ENCODE measurements at places on chromosomes 2 and 18.

GRCh38 chr2:166125557-166125956 is 2.3 kb downstream of the SCN1A start:
- peaks cover 4% of the 10 kb centered on the region for H3K4me1 ChIP-seq
- no peak for DNase-seq
- H3K27ac ChIP-seq, result no peak overlapping the region
- no peak overlapping the region for H3K4me3 ChIP-seq
- no peaks in the 10 kb centered on the region for H3K36me3 ChIP-seq

DNA sequence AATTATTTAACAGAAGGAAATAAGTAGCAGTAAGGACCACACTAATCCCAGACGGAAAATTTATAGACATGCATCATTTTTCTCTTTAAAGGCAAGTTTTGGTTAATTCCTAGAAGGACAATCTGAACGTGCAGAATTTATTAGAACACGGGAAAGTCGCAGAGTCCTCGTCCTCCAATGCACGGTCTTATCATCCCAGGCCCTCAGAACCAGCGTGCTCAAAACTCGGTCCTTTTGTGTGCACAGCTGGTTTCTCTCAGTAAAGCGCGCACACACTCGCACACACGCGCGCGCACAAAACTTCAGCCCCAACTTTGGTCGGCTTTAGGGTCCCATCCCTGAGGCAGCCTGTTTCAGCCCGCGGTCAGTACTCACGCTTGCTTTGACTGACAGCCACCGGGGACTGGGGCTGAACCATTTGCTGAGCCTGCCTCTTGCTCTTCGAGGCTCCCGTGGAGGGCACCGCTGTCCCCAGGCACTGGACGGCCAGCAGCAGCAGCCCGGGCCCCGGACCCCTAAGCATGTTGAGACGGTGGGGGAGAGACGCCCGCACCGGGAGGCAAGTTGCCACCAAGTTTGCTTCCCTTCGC is 493 bp downstream of the FN1 start:
- H3K36me3 ChIP-seq, result no peaks in the 10 kb centered on the region
- DNase-seq, result no peak
- no peak overlapping the region for H3K27ac ChIP-seq
- peak overlapping the region; percentile 71 for H3K4me3 ChIP-seq
- H3K27me3 ChIP-seq, result peaks cover 79% of the 10 kb centered on the region
- peaks cover 19% of the 10 kb centered on the region for H3K4me1 ChIP-seq

GRCh38 chr2:11863513-11864328 is 117.3 kb downstream of the LPIN1 start:
- peaks cover 4% of the 10 kb centered on the region for H3K36me3 ChIP-seq
- no peaks in the 10 kb centered on the region for H3K27me3 ChIP-seq
- no peak overlapping the region for H3K27ac ChIP-seq
- peak overlapping the region; percentile 23 for H3K4me3 ChIP-seq
- peaks cover 8% of the 10 kb centered on the region for H3K4me1 ChIP-seq
- peak; percentile 66 for DNase-seq

GRCh38 chr2:181724662-181725061 is 44.3 kb upstream of the NEUROD1 start:
- no peaks in the 10 kb centered on the region for H3K4me1 ChIP-seq
- no peak overlapping the region for H3K4me3 ChIP-seq
- no peaks in the 10 kb centered on the region for H3K36me3 ChIP-seq
- H3K27ac ChIP-seq, result no peak overlapping the region
- DNase-seq, result no peak
- peaks cover 46% of the 10 kb centered on the region for H3K27me3 ChIP-seq

GRCh38 chr2:78940998-78941397 is 84.5 kb upstream of the REG3G start:
- no peak for DNase-seq
- H3K4me3 ChIP-seq, result no peak overlapping the region
- H3K27me3 ChIP-seq, result no peaks in the 10 kb centered on the region
- H3K27ac ChIP-seq, result no peak overlapping the region
- H3K36me3 ChIP-seq, result no peaks in the 10 kb centered on the region

DNA sequence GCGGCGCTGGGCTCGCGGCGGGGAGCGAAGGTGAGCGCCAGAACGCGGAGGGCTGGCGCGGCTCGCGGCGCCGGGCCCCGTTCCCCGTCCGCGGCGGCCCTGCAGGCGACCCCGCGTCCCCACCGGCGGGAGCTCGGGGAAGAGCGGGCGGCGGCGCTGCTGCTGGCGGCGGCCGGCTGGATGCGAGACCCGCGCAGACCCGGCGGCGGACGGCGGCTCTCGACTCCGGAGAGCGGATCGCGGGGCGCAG is 213 bp downstream of the DOK6 start:
- H3K4me1 ChIP-seq, result peaks cover 13% of the 10 kb centered on the region
- H3K27me3 ChIP-seq, result peaks cover 75% of the 10 kb centered on the region
- H3K36me3 ChIP-seq, result no peaks in the 10 kb centered on the region
- no peak for DNase-seq
- no peak overlapping the region for H3K27ac ChIP-seq

GRCh38 chr2:239724851-239725550 is 300.1 kb downstream of the NDUFA10 start:
- no peak overlapping the region for H3K4me3 ChIP-seq
- peaks cover 1% of the 10 kb centered on the region for H3K4me1 ChIP-seq
- DNase-seq, result no peak
- H3K27me3 ChIP-seq, result no peaks in the 10 kb centered on the region
- no peak overlapping the region for H3K27ac ChIP-seq
- no peaks in the 10 kb centered on the region for H3K36me3 ChIP-seq

GRCh38 chr2:219851801-219852481 is 224.5 kb downstream of the SLC4A3 start:
- H3K27ac ChIP-seq, result no peak overlapping the region
- H3K36me3 ChIP-seq, result peaks cover 3% of the 10 kb centered on the region
- peaks cover 28% of the 10 kb centered on the region for H3K27me3 ChIP-seq
- no peaks in the 10 kb centered on the region for H3K4me1 ChIP-seq
- H3K4me3 ChIP-seq, result no peak overlapping the region
- no peak for DNase-seq

DNA sequence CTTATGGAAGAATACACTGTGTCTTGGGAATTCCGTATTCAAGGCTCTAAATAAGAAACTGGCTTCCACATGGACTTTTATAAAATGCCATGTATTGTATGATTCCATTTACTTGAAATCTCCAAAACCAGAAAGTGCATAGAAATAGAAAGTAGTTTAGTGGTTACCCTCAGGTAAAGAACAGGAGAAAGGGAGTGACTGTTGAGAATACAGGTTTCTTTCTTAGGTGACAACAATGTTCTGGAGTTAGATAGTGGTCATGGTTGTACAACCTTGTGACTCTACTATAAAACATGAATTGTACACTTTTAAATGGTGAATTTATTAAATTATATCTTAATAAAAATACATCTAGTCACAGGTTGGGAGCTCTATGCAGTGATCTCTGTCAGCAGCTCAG is 481.8 kb downstream of the SPAG16 start:
- H3K27me3 ChIP-seq, result no peaks in the 10 kb centered on the region
- no peak overlapping the region for H3K27ac ChIP-seq
- H3K4me3 ChIP-seq, result no peak overlapping the region
- DNase-seq, result no peak
- H3K36me3 ChIP-seq, result no peaks in the 10 kb centered on the region

DNA sequence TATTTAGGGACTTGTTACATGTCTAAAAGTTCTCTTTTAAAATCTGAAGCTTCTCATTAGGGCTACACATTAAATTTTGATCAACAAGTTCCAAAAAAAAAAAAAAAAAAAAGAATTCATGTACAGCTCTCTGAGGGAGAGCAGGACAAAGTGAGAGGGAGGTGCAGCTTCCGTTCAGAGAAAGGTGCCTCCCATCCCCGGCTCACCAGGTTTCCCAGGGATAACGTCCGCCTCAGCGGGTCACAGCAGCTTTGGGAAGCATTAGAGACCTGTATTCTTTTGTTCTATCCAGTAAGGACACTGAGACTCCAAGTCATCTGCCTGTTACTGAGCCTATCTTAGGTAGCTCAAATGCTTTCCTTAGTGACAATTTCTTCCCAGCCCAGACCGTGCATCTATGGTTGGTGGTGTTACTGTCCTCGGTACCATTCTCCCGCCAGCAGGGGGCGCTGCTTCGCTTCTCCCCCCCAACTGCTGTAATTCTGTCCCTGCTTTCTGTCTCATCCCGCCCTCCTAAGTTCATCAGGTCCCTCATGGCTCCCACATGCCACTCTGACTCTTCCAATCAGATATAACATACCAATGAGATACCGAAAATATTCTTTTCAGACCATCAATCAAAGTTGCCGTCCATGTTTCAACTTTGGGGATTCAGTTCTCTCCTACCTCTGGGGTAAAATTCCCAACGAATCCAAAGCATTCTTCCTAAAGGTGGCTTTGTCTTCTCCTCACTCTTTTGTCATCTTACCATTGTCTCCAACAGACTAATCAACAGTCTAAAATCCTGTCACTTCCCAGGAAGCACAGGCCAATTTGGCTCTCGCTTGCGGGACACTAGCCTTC is 466.5 kb downstream of the METTL4 start:
- peak; percentile 15 for DNase-seq
- no peaks in the 10 kb centered on the region for H3K36me3 ChIP-seq
- no peak overlapping the region for H3K27ac ChIP-seq
- no peaks in the 10 kb centered on the region for H3K4me1 ChIP-seq
- no peak overlapping the region for H3K4me3 ChIP-seq

- no peak for DNase-seq
- no peaks in the 10 kb centered on the region for H3K4me1 ChIP-seq
- no peaks in the 10 kb centered on the region for H3K36me3 ChIP-seq
- no peak overlapping the region for H3K4me3 ChIP-seq
- H3K27ac ChIP-seq, result no peak overlapping the region
- H3K27me3 ChIP-seq, result peaks cover 12% of the 10 kb centered on the region
Measured at GRCh38 chr2:225434014-225434413, 34.5 kb downstream of the NYAP2 start.

GRCh38 chr2:16653083-16653375 is 12.6 kb downstream of the CYRIA start:
- peaks cover 3% of the 10 kb centered on the region for H3K36me3 ChIP-seq
- no peak for DNase-seq
- H3K27ac ChIP-seq, result no peak overlapping the region
- H3K27me3 ChIP-seq, result no peaks in the 10 kb centered on the region

- H3K36me3 ChIP-seq, result no peaks in the 10 kb centered on the region
- H3K27me3 ChIP-seq, result peaks cover 40% of the 10 kb centered on the region
- H3K4me3 ChIP-seq, result no peak overlapping the region
- H3K4me1 ChIP-seq, result no peaks in the 10 kb centered on the region
Measured at GRCh38 chr2:33136566-33136965, 189.8 kb downstream of the LTBP1 start.

- no peak within 1 kb of the TSS for H3K4me3 ChIP-seq
- no peaks in the 10 kb centered on the region for H3K4me1 ChIP-seq
- no peak within 1 kb of the TSS for H3K27ac ChIP-seq
- DNase-seq, result no peak
Measured at GRCh38 chr2:197675246-197675645, at the start of gene RFTN2. Gene RFTN2 (minus strand): TSS chr2:197675587. CDS start chr2:197675458, 129 bp downstream.

GRCh38 chr18:23487738-23488570 is 15.4 kb upstream of the RMC1 start:
- H3K4me3 ChIP-seq, result peak overlapping the region; percentile 56
- no peaks in the 10 kb centered on the region for H3K27me3 ChIP-seq
- peaks cover 18% of the 10 kb centered on the region for H3K36me3 ChIP-seq
- H3K27ac ChIP-seq, result peak overlapping the region; percentile 65
- DNase-seq, result no peak

GRCh38 chr2:30862054-30862651 is 54.9 kb upstream of the CAPN13 start:
- no peak overlapping the region for H3K27ac ChIP-seq
- DNase-seq, result peak; percentile 25
- H3K36me3 ChIP-seq, result no peaks in the 10 kb centered on the region
- no peak overlapping the region for H3K4me3 ChIP-seq

DNA sequence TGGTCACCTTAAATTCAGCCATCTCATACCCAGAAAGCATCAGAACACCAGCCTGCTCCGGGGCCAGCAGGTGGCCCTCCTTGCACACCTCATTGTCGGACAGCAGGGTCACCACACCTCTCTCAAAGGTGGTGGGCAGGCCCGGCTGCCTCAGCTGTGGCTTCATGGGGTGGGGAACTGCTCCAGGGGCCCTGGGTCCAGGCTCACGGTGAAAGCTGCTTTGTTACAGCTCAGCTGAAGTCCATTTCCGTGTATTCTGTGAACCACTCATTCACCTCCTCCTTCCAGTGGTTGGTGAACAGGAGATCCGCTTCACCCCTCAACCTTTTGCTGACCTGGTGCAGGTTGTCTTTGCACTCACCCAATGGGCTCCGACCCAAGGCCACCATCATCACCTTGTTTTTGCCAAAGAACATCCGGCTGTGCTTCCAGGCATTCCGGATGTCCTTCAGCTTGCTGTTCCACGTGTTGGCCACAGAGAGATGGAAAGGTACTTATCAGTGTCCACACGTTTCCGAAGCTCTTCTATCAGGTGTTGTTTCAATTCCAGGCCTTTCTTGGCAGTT is 78.6 kb upstream of the LDLRAD4 start:
- peaks cover 28% of the 10 kb centered on the region for H3K4me1 ChIP-seq
- H3K4me3 ChIP-seq, result no peak overlapping the region
- peaks cover 19% of the 10 kb centered on the region for H3K27me3 ChIP-seq
- no peak overlapping the region for H3K27ac ChIP-seq

Measured in effector memory CD8-positive, alpha-beta T cell (primary cell).